ENCODE measurements at places on chromosomes 12 and 14. TPM values are rescaled to one million over a fixed set of nuclear protein-coding genes. Genes with fewer than 3 reads are reported as not detected.

Gene GARIN6
- not detected for total RNA-seq

Gene MED13L
- total RNA-seq = 164 TPM

DNA sequence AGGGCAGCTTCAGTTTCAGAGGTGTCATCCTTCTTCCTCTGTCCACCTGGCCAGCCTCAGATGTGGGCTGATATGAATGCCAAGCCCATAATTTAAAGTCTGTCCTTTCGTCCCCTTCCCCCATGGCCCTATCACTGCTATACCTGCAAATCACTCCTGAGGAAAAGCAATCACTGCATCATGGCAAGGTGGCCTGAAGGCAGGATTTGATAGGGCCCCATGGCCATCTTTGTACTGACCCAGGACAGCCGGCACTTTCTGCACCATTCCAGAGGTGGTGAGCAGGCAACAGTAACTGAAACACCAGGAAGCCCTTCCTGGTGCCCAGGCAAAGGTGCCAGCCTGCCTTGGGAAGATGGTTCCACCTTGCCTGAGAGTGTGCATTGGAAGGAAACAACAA is 60.8 kb downstream of the ANO2 start:
- DNase-seq = no peak

DNA sequence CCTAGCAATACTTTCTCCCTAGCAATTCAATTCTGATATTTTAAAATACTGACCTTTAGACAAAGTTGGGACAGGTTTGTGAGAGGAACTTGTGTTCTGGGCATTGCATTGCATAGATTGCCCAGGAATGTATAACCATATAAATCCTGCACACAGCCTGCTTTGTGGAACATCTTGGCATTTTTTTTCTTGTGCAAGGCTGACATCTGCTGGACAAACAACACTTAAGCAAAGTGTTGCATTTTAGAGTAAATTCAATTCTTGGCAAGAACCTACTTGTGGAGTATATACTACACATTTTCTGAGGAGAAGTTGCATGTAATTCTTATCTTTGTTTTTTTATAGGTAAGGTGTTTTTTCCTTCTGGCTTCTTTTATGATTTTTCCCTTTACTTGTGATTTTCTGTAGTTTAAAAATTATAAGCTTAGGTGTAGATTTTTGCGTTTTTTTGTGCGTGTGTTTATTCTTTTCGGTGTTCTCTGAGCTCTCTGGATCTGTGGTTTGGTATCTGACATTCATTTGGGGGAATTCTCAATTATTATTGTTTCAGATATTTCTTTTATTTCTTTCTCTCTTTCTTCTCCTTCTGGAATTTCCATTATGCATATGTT is 26.4 kb downstream of the TESPA1 start:
- DNase-seq = peak; percentile 47
